ENCODE measurements at places on chromosomes 7 and 10.

DNA sequence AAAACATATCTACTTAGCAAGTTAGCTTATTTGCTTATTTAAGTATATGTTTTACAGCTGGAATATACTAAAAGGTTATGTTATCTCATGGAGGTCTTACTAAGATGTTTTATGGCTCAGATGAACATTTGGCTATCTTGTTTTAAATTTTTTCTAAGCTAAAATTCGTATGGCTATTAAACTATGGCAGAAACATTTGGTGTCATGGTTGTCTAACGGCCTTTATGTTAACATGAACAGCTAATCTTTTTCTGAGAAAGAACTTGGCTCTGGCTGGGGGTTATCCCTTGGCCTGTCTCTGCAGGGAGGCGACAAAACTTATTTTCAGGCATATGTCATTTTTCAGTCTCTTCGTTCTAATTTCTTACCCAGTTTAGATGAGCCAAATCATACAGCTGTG, 101.5 kb upstream of the MTPN start:
- no peak for DNase-seq

DNA sequence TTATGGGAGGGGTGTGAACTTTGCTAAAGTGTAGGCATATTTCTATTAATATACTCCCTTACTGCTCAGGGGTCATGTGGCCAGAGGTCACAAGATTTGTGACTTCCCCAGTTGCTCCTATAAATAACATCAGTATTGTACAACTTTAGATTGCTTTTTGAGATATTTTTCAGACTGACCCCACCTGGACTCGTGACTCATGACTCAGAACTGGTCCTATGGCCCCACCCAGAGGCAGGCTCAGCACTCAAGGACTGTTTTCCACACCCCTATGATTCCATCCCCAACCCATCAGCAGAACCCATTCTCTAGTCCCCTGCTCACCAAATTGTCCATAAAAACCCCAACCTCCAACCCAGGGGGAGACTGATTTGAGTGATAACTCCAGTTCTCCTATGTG, 2.7 kb upstream of the CUL2 start:
- no peak for DNase-seq

DNA sequence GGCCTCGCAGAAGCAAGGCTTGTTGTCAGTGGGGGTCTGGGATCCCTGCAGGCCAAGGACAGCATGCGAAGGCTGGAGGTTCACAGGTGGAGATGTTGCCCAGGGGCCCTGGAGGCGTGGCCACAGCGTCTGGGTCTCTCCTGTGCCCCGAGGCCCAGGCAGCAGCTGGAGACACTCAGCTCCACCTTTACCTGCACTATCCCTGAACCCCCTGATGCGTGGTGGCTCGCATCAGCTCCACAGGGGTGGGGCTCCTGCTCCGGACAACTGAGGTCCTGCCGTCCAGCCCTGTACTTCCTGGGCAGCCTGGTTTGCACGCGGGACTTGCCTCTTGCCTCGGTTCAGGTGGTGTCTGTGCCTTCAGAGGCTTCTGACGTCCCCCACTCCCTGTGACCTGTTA, 54.6 kb upstream of the ZNF32 start:
- DNase-seq = no peak

DNA sequence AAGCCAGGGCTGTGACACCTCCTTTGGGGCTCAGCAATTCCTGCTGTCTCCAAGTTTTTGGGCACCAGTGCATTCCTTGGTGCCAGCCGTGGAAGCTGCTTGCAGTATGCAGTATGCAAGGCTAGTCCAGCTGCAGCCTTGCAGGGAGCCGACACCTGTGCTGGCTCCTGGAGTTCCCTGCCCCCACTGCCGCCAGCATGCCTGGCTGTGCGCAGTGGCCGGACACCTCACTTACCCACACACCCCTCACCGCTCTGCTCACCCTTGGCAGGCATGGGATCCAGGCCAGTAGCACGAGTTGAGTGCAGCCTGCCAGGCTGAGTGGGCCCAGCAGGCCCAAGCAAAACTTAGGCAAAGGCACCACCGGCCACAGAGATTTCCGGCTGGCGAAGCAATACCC, 77.4 kb downstream of the SAMD9 start:
- no peak for DNase-seq

GRCh38 chr10:17409170-17409733, 45.1 kb downstream of the ST8SIA6 start:
- DNase-seq = no peak

- DNase-seq = no peak
These were observed 180.4 kb downstream of the RNF133 start for GRCh38 chr7:122518488-122518887.

DNA sequence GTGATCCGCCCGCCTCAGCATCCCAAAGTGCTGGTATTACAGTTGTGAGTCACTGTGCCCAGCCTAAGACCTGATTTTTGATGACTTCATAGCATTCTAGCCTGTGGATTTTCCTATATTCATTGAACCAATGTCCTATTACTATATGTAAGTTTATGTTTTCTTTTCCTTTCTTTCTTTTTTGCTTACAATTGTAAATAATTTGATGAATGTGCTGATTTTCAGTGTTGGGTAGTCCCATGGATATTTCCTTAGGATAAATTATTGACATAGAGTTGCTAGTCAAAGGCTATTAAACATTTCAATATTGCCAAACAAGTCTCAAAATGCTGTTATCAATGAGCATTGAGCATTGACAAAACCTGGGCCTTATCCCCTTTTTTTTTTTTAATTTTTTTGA, 9.9 kb upstream of the PHYH start:
- DNase-seq = no peak

DNA sequence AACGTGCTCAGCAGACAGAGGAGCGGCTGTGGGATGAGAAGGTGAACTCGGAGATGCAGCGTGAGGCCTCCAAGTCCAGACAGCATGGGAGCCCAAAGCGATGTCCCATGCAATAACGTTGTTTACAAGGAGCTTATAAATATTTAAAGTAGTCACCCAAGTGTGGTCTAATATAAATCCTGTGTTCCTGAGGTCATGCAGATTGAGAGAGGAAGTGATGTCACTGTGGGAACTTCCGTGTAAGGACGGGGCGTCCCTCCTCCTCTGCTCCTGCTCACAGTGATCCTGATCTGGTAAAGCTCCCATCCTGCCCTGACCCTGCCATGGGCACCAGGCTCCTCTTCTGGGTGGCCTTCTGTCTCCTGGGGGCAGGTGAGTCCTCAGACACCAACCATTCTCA, 94.7 kb upstream of the PRSS58 start:
- DNase-seq = no peak

- no peak for DNase-seq
These were observed 287.0 kb upstream of the CDC14C start for GRCh38 chr7:48637382-48637781.

DNA sequence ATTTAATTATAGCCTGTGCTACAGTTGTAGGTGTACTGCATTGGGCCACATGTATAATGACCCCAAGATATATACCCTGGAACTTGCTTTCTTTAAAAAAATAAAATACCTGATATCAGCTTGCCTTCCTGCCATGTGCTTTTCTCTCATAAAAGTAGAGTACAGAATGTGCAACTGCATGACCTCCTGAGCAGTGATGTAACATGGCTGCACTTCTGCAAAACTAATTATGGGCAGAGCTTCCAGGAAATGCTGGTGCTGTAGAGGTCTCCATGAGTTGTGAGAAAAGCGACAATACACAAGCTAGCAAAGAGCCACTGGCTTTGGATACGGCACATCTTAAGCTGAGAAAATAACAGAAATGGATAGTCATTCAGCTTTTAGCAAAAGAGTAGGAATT, 6.5 kb upstream of the ERLIN1 start:
- DNase-seq = no peak

GRCh38 chr7:25392588-25393338, 164.5 kb upstream of the NPVF start:
- DNase-seq = no peak

Data from stromal cell of bone marrow (primary cell).